ENCODE measurements at places on chromosomes 6 and 20. TPM values are rescaled to one million over a fixed set of nuclear protein-coding genes. Genes with fewer than 3 reads are reported as not detected.
A peak's percentile ranks its signal among the peaks of the same experiment; 100 is the strongest.

DNA sequence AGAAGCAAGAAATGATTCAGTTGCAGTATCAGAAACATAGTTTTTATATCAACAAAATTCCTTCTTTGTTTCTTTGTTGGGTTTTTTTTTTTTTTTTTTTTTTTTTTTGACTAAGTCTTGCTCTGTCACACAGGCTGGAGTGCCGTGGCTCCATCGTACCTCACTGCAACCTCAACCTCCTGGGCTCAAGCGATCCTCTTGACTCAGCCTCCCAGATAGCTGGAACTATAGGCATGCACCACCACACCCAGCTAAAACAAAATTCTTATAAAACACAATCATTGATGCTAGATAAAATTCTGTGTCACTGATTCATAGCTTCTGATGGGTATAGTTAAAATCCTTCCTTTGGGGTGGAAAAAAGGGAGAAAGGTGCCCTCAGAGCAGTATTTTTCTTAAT is 110.3 kb upstream of the TNFAIP3 start:
- no peak for DNase-seq

- peak; percentile 36 for DNase-seq
These were observed 623 bp downstream of the MYBL2 start for GRCh38 chr20:43667341-43668132.

- DNase-seq = peak; percentile 20
These were observed 606 bp downstream of the ID4 start for GRCh38 chr6:19837511-19838441.

DNA sequence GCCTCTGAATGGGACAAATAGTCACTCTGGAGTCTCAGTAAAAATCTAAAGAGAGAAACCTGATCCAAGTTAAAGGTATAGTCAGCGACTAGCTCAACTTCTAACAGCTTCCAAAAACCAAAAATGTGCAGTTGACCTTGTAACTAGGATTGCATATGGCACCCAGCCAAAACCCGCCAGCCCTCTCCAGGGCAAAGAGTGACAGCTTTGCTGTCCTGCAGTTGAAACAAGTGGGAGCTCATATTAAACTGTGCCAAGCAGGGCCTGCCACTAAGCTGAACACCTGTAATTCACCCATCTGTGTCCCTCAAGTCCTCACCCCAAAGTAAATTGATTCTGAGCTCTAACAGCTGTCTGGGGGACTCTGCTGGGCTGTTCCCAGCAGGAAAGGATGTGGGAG is 695.3 kb downstream of the MAFB start:
- DNase-seq = no peak

DNA sequence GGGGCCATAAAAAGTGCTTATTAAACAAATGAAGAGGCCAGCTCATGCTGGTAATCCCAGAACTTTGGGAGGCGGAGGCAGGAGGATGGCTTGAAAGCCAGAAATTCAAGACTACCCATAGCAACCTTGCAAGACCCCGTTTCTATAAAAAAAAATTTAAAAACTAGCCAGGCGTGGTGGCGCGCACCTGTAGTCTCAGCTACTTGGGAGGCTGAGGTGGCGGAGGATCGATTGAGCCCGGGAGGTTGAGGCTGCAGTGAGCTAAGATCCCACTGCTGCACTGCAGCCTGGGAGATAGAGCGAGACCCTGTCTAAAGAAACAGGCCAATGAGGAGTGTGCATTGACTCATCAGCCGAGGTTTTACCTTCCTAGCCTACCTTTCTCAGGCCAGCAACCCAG is 15.2 kb downstream of the NPEPL1 start:
- peak; percentile 7 for DNase-seq

- no peak for DNase-seq
These were observed 292.5 kb downstream of the FARS2 start for GRCh38 chr6:5553767-5554166.

DNA sequence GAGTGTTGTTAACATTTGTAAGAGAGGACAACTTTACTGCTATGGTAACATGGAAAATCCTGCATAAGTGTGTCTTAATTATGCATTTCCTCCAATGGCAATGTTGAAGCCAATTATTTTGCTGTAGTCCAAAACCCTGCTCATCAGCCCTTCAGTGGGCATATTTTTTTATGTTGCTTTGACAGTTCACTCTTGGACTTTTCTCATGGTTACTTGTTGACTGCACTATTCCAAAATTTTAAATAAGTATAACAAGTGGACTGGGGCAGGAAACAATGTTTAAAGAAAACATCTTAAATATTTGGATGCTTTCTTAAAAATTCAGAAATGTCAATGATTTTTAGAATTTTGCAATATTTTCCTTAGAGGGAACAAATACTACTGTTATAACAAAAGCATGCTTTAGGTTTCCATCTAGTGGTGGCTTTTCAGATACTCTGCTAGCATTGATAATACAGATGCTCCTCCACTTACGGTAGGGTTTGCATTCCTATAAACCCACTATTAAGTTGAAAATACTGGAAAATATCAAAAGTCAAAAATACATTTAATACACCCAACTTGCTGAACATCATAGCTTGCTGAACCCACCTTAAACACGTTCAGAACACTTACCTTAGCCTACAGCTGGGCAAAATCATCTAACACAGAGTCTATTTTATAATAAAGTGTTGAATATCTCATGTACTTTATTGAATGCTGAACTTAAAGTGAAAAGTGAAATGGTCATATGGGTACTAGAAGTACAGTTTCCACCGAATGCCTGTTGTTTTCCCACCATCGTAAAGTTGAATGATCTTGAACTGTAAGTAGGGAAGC is 86.4 kb downstream of the ADGRG6 start:
- no peak for DNase-seq

DNA sequence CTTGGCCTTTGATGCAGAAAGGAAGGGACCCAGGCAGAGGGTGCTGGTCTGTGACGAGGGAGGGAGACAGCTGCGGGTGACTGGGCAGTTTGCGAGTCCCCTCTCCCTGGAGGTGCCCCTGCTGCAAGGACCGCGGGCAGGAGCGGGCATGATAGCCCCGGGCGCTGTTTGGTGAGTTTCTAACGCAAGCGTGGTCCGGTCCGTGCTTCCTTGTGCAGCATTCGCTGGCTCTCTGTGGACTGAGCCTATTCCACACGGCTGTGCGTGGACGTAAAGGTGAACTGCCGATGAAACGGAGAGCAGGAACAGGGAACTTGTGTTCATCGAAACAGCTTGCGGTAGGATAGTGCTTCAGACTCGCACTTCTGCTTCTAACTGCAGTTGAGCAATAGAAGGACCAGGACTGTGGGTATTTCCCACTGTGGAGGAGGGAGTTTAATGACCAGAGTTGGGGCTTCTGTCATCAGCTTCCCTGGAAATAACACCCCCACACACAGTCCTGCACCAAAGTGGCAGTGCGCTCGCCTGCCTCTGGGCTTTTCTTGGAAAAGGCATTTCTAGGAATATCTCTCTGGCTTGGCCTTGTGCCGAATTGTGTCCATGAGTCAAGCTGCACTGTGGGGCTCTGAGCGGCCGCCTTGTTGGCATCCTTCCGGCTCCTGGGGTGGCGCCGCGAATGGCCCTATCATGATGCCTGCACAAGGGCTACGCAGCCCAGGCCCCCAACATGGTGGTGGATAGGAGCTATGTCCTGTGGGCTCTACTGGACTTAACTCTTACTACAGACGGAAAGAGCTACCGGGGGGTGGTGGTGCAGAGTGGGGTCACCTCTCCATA is 48.9 kb downstream of the DUSP22 start:
- no peak for DNase-seq

SLC22A7 gene
- total RNA-seq = not detected

MAN1A1 gene
- 77.1 TPM for total RNA-seq

SLC4A11 gene
- total RNA-seq = 2.6 TPM

OXT gene
- total RNA-seq = not detected
